ENCODE measurements at places on chromosomes 12 and 14.

DNA sequence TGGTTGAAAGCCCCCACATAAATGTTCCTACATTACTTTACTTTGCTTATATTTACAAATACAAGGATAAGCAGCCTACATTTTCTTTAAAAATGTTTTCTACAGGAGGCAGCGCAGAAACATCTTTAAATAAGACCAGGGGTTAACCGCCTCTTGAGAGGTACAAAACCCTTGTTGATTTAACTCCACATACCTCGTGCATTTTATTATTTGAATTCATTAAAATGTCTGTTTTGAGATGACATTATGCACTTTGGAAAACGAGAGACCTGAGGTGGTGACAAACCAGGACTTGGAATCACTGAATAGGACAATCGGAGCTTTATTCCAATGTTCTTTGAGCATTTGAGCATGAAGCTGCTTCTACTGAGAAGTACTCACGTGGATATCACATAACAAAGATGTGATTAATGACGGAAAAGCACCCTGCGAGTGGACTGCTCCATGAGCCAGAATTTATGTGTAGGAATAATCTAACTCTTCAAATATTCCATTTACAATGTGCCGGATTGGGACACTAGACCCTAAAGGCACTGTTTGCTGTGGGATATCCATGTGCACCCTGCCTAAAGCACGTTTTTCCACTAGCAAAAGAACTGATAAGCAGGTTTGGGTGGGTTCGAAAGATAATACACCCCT lies 746 bp upstream of the DUSP16 start:
- no peak for DNase-seq

DNA sequence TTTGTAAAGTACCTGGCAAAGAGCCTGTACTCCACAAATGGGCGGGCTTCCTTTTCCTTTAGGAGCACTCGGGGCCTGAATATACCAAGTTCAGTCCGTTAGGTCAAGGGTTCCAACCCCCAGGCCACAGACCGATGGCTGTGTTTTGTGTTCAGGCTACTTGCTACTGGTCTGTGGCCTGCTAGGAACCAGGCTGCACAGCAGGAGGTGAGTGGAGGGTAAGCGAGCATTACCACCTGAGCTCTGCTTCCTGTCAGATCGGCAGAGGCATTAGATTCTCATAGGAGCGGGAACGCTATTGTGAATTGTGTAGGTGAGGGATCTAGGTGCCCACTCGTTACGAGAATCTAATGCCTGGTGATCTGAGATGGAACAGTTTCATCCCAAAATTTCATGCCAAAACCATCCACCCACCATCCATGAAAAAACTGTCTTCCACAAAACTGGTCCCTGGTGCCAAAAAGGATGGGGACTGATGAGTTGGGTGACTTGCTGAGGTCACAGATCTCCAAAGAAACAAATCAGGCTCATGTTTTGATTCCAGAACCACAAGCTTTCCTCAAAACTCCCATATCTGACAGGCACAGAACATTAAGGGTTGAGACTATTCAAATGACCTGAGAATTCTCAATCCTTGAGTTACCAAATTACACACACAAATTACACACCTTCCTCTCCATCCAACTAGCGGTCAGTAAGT lies 4.2 kb downstream of the CSRP2 start:
- DNase-seq, result no peak

DNA sequence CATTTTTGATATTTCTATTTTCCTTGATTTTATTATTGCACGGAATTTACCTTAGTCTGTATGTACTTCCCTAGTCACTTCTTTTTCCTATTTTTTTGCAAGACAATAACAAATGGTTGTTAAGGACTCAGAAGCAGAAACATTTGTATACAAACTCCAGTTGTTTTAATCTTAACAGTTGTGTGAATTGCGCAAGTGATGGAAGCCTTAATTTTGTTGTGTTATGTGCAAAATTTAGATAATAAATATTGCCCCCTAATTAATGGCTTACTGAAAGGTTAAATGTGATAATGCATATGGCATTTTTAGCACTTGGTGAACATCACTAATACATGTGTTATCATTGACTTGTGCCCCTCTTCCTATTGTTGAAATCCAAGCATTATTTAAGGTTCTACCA lies 82.0 kb downstream of the MGAT4C start:
- no peak for DNase-seq

- DNase-seq, result no peak
These were observed 6.9 kb upstream of the TSPAN8 start for GRCh38 chr12:71164568-71165197.

GRCh38 chr14:20662968-20663732 lies 21.2 kb upstream of the RNASE4 start:
- peak; percentile 81 for DNase-seq

DNA sequence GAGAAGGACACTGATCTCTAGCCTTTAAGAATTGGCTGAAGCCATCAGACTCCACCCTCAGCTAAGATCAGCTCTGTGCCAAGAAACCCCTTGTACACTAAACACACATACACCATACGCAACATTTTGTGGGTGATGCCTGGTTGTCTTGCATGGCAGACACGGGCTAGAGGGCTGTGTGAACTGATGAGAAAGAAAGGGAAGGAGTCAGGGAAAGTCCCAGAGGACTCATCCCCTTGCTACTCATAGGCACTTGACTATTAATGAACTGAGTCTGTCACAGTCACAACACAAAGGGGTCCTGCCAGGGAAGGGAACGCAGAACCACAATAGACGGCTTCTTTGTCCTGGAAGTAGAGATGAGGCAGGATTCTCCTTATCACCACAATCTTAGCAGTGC lies 80.8 kb downstream of the EMP1 start:
- DNase-seq, result no peak

DNA sequence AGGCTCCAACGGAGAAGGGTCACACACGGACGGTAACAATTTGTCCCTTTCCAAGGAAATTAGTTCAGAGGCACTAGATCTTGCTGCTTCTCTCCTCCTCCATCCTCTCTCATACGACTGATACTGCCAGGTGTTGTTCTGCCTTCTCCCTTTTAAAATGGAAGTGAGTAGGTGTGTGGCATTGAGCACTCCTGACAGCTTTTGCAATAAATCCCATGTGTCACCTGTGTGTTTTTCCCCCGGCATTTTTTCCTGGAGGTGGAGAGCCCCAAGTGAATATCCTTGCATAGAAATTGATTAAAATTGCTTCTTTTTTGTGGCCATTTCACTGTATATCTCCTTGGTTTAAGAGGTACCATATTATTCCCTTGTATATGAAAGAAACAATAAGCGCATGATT lies 26.2 kb upstream of the AKAP5 start:
- no peak for DNase-seq

- DNase-seq, result peak; percentile 23
These were observed 3.6 kb upstream of the DNAJC22 start for GRCh38 chr12:49342914-49343731.

GRCh38 chr14:105904379-105904778 lies 378.0 kb downstream of the TMEM121 start:
- DNase-seq, result no peak

DNA sequence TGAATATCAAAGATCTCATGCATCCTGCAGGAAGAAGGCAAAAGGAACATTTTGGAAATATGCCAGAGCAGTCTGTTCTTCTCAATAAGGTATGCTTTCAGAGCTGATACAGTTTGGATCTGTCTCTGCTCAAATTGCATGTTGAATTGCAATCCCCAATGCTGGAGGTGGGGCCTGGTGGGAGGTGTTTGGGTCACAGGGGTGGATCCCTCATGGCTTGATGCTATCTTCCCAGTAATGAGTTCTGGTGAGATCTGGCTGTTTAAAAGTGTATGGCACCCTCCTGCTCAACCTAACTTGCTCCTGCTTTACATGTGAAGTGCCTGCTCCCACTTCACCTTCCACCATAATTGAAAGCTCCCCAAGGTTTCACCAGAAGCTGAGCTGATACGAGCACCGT lies 76.6 kb downstream of the RIN3 start:
- DNase-seq, result no peak

GRCh38 chr14:85947461-85948139 lies 417.7 kb downstream of the FLRT2 start:
- no peak for DNase-seq

GRCh38 chr12:15130541-15130940 lies 90.7 kb downstream of the RERG start:
- DNase-seq, result no peak

- no peak for DNase-seq
These were observed 1455.6 kb upstream of the TMEM132C start for GRCh38 chr12:126811391-126811790.

DNA sequence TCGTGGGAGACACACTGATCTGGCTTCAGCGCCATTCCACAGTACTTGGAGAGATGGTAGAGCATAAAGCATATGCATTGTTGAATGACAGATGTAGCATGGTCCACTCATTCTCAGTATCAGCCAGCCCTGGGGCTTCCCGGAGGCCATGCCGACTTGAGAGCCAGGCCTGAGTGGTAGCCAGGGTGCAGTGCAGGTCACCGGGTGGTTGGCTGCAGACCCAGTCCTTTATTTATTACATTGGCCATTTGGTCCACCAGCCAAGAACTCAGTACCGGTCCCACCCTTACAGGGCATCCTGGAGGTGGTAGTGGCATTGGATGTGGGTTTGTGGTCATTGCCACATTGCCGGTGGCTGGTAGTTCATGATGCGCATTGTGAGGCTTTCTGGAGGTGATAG lies 121.6 kb upstream of the RTL1 start:
- no peak for DNase-seq

- DNase-seq, result peak; percentile 11
These were observed 149.4 kb downstream of the SNAPC1 start for GRCh38 chr14:61911574-61911973.

- no peak for DNase-seq
These were observed 14.7 kb downstream of the NKX2-1 start for GRCh38 chr14:36505181-36505815.

- DNase-seq, result no peak
These were observed 139.6 kb downstream of the DYRK2 start for GRCh38 chr12:67788118-67788517.

DNA sequence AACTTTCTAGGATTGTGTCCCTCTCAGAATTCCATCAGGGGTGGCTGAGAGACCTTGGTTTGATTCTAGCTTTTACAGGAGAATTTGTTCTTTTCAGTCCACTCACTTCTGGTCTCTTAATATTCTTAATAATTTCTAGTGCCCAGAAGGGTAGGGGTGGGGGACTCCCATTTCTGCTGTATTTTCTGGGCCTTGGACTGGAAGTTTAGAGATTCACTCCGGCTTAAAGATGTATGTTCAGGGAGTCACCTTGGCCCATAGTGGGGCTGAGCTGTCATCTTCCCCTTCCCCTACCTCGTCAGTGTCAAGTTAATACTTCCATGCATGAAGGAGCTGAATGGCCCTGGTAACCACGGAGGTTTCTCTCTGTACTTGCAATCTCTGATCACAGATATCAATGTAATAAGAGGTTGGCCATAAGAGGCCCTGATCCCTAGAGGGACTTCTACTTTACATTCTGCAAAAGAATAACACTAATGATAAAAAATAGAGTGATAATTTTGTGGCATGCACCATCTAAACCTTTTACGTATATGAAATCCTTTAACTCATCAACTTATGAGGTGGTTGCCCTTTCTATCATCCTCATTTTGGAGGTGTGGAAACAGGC lies 6.7 kb downstream of the KRT81 start:
- DNase-seq, result no peak

DNA sequence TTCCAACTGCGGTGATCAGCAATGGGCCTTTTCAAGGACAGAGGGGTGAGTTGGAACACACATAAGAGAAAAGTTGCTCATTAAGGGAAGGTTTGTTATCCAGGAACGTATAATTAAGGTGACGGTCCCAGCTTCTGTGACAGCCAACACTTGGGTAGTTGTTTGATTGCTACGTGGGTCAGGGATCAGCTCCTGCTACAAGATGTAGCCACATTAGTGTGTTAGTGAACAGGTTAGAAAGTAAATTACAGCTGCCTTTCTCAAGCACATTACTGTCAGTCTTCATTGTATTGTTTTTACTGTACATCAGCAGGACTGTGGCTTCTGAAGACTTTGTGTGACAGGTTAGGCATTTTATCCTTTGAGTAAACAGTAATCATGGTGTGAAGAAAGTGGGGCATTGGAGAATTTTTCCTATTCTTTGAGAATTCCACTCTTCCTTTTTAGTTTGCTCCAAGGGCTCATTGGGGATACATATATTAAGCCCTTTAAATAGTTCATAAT lies 230.5 kb downstream of the EGLN3 start:
- no peak for DNase-seq
